NT2/D1 (cell line): ENCODE measurements at places on chromosomes 6 and 20.

DNA sequence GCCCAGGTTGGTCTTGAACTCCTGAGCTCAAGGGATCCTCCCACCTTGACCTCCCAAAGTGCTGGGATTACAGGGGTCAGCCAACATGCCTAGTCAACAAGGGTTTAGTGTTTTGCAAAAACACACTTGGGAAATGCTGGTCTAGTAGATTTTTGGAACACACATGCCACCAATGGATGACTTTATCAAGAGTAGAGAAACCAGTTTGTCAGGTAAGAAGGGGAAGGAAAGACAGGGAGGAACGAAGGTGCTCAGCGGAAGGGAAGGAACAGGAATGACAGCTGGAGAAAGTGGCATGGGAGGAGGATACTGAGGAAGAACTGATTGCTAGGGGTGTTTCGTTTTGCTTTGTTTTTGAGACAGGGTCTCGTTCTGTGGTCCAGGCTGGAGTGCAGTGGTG lies 15.6 kb upstream of the SEC63 start:
- DNase-seq, result no peak

DNA sequence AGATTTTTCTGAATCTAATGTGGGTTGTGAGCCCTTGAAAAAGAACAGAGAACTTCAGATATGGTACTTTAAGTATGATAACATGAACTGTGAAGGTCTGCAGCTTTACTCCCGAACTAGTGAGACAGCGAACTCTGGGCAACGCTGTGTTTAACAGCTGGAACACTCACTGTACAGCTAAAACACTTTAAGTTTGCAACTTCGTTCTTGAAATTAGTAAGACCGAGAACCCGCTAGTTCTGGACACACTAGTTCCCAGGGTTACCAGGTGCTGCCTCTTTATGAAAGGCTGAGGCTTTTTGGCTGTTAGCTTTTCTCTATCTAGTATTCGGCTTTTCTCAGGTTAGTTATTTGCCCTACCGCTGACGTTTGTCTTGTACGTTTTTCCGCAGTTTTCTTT lies 52.9 kb downstream of the RIOK1 start:
- no peak for DNase-seq

DNA sequence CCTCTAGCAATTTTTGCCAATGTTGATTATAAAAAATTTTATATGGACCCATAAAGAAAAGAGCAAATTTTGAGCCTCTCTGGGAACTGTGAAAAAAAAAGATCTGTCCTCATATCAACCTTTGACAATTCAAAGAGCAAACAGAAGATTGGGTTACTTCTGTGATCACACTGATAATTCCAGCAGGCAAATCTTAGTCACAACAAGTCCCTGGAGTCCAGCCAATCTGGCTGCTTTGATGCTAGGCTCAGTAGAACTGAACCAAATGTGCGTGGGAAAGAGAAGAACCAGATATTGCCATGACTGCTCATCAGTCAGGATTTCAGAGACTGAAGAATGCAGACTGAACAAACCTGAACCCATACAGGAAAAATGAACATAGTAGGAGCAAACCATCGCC lies 438.4 kb upstream of the FLRT3 start:
- no peak for DNase-seq

DNA sequence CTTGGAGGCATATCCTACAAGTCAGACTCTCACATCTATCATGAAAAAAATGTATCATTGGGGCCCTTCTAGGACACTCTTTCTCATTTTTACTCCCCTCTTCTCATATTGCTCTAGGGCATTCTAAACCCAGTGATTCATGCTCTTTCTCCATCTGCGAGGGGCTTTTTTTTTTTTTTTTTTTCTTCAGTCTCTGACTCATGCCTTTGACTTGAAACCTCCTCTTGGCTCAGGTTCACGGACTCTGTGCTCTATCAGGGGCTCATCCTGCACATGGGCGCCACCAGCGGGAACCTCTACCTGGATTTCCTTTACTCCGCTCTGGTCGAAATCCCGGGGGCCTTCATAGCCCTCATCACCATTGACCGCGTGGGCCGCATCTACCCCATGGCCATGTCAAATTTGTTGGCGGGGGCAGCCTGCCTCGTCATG lies 17.8 kb downstream of the SLC22A1 start:
- DNase-seq, result no peak

- DNase-seq, result no peak
Measured at GRCh38 chr6:125300992-125301434, 754 bp downstream of the HDDC2 start.

DNA sequence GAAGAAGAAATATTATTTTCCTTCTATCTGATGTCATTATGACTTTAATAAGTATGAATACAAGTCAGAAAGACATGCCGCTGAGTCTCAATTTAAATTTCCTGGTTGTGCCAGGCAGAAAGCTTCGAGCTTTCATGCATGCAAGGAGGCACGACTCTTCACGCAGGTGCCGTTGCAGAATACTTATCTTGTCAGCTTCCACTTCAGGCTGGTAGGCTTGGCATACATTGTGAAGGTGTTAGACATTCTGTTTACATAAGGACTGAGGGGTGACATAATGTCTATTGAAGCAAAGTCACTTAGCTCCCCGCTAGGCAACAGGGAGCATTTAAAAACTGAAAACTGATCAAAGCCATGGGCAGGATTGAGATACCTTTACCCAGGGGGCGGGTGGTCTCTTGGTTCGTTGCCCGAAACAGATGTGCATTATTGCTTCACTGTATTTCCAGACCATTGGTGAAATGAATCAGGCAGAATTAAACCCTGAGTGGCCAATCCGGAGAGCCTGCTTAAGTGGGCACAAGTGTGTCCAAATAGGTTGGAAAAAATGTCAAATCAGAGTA lies 16.4 kb downstream of the BMP6 start:
- no peak for DNase-seq
